ENCODE measurements at places on chromosomes 1 and 21. TPM values are rescaled to one million over a fixed set of nuclear protein-coding genes. Genes with fewer than 3 reads are reported as not detected.

DNA sequence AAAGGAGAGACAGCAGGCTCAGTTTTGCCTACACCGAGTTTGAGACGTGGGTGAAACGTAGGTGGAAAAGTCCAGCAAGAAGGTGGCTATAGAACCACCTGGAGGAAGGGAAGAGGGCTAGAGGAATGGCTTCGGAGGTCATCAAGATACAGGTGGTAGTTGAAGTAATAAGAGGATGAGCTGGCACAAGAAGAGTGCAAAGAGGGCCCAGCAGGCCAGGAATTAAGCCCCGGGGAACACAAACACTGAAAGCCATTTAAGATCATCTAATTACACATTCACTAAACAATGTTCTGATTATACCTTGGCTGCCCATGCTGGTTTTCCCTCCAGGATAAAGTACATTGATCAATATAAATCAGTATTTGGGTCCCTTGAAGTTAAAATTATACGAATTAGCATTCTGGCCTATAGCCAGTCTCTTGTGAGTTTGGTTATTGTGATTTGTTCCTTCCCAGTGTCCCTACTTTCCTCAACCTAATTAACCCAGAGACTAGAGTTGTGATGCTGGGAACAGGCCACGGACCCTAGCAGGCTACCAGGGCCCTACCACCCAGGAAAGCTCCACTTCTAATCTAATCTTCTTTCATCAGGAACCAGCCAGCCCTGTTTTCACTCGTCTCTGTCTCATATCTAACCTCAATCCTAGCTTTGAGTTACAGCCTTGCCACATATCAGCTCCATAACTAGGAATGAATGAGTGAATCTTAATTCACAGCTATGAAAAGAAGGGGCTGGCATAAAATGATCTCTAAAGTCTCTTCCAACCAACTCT is 26.4 kb upstream of the PPP1R15B start:
- no peak for DNase-seq

- DNase-seq = no peak
Observed at GRCh38 chr1:176670853-176671252, 207.9 kb downstream of the PAPPA2 start.

DNA sequence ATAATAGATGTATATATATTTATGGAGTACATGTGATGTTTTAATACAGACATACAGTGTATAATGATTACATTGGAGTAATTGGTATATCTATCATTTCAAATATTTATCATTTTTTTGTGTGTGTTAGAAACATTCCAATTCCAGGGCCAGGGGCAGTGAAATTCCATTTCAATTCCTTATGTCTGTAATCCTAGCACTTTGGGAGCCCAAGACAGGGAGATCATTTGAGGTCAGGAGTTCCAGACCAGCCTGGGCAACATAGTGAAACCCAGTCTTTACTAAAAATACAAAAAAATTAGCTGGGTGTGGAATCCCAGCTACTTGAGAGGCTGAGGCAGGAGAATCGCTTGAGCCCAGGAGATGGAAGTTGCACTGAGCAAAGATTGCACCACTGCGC is 30.4 kb upstream of the PDC start:
- DNase-seq = no peak

DNA sequence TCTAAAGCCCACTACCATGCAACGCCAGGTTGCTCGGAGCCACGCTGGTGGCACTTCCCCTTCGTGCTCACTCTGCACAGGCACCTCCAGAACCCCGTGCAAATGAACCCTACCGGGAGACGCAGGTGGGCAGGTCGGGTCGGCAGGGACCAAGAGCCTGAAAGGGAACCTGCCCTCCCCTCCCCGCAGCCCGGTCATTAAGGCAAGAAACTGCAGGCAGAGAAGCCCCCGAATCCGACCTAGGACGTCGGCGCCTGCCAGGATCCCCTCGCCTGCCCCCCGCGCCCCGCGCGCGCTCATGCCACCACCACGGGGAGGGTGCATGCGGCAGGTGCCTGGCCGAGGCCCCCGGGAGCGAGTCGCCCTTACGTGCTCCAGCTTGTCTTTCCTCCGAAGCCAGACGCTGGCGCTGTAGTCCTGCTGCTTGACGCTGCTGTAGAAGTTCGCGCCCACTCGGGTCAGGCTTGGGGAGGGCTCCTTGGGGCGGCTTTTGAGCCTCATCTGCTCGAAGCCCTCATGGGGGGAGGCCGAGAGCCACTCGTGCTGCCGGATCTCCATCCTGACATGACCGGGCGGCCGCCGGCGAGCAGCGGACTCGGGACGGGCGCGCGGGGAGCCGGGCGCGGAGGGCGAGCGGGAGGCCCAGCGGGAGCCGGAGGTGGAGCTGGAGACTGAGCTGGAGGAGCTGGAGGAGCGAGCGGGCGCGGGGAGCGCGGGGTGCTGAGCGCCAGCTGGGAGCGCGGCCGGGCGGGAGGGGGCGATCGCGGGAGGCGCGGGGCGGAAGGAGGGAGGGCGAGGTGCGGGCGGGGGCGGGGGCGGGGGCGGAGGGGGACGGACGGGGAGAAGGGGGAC is 552 bp downstream of the PLD5 start:
- peak; percentile 51 for DNase-seq

DNA sequence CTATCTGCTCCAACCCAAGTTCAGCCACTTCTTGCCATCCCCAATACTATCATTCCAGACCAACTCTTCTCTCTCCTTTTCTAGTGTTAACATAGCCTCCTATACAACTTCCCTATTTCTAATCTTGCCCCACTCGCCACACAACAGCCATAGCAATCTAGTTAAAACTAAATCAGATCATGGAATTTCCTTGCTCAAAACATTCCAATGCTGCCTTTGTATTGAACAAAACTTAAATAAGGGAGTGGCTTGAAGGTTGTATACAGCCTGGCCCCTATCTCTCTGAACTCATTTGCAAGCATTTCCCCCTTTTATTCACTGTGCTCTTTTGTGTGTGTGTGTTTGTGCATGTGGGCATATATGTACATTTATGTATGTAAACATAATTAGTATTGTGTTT is 118.1 kb upstream of the SGIP1 start:
- DNase-seq = no peak

- DNase-seq = no peak
Observed at GRCh38 chr1:13922466-13923110, 222.6 kb downstream of the PRDM2 start.

DNA sequence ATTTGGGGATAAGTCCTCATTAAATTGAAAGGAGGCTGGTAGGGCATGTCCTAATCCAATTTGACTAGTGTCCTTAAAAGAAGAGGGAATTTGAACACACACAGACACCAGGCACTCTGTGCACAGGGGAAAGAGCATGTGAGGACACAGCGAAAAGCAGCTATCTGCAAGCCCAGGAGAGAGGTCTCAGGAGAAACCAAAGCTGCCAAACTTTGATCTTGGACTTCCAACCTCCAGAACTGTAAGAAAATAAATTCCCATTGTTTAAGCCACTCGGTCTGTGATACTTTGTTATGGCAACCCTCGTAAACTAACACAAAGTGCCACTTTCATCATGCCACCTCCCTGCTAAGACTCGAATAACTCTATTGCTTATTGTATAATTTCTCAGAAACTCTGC is 13.8 kb downstream of the PLA2G4A start:
- no peak for DNase-seq

DNA sequence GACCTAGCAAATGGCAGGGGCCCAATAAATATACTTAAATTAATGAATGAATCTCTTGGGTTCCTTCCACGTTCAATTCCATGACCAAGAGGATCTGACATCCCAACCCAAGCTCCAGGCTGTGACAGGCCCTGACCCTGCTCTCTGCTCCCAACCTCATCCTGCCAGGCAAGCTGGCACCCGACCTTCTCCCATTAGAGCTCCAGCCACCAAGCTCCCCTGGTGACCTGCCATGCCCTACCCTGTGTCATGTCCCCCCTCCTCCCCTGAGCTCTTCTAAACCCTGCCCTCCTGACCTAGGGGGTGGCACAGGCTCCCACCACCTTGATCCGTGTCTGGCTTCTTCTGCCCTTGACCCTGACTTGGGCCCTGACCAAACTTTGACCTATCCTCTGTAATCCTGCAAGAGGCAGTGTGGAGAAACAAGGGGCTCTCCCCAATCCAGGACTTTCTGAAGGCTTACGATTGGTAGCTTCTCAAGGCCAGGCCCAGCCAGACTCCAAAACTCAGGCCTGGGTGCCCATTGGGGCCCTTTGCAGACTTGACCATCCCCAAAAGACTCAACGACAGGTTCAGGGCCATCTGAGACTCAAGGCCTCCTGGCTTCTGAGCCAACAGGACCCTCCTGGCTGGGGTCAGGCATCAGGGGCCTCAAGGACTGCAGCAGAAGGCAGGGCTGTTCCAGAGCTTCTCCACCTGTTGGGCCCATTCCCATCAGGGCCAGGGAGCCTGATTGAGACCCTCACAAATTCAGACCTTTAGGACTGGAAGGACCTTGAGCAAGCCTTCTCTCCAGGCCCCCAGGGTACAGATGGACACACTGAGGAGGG is 249.0 kb downstream of the PTPRU start:
- DNase-seq = no peak

- no peak for DNase-seq
Observed at GRCh38 chr1:214993419-214993818, 89.1 kb upstream of the KCNK2 start.

- DNase-seq = peak; percentile 65
Observed at GRCh38 chr1:183956559-183957188, 80.9 kb downstream of the COLGALT2 start.

GRCh38 chr1:67144696-67145095 is 9.9 kb upstream of the C1orf141 start:
- no peak for DNase-seq

Gene SH3D21
- polyA plus RNA-seq = 0.49 TPM

Gene SH2D1B
- polyA plus RNA-seq = 0.15 TPM

Gene PRRX1
- not detected for polyA plus RNA-seq

Gene PLEKHA6
- 0.31 TPM for polyA plus RNA-seq

Gene GPR37L1
- polyA plus RNA-seq = not detected

Gene LDLRAD1
- polyA plus RNA-seq = not detected

Gene AADACL4
- not detected for polyA plus RNA-seq

Gene AQP10
- polyA plus RNA-seq = not detected
